Hematopoietic multipotent progenitor cell treated with erythropoietin and hydrocortisone succinate and interleukin-3 and kit ligand, for 8 days (in vitro differentiated cells): ENCODE measurements at places on chromosomes 2 and 18.

GRCh38 chr2:67268797-67269196 lies 128.3 kb upstream of the ETAA1 start:
- DNase-seq = no peak

DNA sequence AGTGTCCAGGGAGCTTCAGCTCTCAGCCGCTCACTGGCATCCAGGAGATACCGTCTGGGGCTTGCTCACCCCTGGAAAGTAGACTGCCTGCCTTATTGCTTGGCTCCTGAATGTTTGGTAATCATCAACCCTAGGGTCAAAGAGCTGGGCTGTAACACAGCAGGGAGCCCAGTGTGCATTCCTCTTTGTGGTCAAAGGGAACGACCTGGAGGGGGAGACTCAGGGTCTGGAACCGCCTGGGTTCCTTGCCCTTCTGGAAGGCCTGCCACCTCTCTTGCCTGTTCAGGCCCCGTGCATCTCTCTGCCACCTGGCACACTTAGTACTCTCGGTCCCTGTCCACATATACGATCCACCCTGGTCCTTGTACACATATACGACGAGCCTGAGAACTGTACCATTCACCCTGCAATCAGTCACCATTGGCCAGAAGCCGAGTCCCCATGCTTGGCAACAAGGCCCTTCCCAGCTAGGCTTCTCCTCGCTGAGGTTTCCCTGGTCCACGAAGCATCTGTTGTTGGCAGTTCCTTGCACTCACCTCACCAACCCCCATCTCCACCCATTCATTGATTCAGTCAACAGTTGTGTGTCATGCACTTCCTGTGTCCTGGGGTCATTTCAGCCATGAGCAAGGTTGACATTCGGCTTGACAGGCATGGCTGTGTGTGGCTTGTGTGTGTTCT lies at the start of gene NAT8:
NAT8 (minus strand) TSS at position 85 of the 681 bp plus-strand sequence. CDS start 794 bp downstream, outside the sequence.
- no peak for DNase-seq

DNA sequence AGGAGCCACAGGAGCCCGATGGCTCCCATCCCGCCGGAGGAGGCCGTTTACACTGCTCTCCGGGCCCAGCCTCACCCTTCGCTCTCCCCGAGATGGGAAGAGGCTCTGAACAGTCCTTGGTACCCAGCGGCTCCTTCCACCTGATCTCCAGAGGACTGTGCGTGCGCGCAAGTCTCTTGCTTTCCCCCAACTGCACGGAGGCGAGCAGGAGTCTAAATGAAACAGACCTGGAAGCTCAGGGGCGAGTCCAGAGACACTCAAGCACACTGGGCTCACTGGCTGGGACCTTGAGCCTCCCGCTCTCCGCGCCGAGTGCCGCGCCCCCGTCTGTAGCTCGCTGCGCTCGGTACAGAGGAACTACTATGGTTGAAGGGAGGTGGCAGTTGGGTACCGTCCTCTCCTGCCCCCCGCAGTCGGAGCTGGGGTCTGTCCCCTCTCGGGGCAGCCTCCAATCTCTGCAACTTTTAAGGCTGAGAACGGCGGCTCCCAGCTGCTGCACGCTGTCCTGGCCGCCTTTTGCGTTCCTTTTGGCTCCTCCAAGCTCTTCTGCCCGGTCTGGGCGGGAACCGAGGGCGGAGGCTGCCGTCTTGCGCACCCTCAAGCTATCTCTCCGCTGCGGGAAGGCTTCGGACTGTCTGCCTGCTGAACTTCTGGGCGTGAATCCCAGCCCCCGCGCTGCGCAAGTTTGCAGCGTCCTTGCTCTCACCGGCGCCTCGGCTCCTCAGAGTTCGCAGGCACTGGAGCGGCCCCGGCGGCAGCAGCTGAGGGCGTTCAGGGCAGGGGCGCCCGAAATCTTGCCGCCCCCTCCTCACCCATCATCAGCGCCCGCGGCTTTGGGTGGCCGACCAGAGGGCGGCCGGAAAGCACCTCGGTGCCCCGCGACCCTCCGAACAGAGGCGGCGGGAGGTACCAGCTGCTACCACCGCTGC lies 491 bp downstream of the ALK start:
- DNase-seq = no peak

GRCh38 chr2:197086500-197086899 lies 160.0 kb upstream of the PGAP1 start:
- DNase-seq = no peak

GRCh38 chr18:54303408-54303807 lies 34.1 kb downstream of the POLI start:
- no peak for DNase-seq

GRCh38 chr2:25855065-25855464 lies 23.2 kb downstream of the ASXL2 start:
- no peak for DNase-seq

DNA sequence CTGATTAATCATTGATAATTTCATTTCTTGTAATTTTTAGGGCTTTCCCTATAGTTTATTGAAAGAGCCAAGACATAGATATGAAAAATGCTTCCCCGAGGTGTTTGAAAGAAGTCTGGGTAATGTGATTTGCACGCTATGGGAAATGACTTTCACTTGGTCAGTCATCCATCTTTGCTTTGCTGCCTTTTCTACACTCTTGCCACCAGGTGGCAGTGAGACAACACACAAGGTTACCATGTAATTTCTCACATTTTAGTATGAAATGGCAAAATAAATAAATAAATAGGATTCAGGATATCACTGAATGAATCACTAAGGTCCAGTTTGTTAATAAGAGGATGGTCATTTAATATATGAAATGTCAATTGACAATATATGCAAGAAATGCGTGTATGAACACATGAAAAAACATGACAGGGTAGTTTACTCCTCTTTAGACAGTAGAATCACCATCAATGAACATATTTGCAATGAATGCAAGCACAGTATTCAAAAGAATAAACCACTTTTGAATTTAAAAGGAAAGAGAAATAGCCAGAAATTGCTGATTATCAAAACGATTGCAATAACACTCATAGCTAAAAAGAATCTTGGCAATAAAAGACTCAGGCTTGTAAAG lies 52.2 kb upstream of the KCNH7 start:
- DNase-seq = peak; percentile 76

GRCh38 chr18:77250926-77251729 lies 1.5 kb downstream of the GALR1 start:
- no peak for DNase-seq

- DNase-seq = no peak
These were observed 39.4 kb upstream of the CYBRD1 start for GRCh38 chr2:171482877-171483276.
